ENCODE measurements at places on chromosomes 5 and 9.

DNA sequence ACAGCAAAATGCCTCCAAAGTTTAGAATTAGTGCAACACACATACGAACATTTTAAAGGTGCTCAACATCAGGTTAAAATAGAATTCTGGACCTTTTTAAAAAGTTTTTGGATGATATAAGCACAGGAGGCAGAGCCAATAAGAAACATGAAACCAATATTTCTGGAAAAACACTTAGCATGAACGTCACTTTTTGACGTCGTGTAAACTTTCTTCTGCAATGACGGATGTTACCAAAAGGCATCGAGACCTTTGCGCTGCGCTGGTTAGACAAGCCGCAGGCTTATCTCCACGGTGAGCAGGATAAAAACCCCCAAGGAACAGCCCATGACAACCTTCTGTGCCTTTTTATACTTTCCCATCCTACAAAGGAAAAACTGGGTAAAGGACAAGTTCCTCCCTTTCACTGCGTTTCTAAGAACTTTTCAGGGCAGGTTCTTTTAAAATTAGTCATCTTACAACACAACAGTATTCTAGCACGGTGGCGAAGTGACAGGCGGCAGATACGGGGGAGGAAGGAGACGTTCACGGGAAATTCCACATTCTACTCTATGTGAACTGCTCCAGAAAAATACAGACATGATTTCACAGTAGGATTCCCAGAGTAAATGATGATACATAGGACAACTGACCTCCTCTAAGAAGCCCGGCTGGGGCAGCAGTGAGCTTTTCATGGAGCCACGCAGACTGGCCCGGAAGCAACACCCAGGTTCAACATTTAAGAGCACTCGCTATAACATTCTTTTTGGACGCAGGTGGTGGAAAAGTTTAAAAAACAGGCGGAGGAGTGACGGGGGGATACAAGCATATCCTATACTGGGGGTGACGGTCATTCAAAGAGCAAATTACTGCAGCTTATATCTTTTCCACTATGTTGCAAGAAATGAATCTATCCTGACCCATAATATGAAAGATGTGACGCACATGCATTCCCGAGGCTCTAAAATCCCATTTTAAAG lies 52.4 kb downstream of the USP20 start:
- DNase-seq: no peak

DNA sequence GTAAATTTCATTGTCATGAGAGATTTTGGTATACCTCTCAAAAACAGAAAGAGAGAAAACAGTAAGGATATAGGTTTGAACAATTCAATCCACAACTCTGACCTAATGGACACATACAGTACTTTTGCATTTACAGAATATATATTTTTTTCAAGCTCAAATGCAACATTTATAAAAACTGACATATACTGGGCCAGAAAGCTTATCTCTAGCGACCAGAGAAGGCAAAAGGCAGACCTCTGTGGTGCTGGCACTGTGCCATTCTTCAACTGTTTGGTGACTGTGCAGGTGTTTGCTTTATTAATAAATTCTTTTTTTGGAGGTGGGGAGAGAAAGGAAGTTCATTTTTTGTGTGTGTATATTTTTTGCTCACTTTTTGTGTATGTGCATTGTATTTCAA lies 6.0 kb upstream of the PLAC8L1 start:
- DNase-seq: no peak

GRCh38 chr5:36135988-36136387 lies 15.7 kb downstream of the LMBRD2 start:
- no peak for DNase-seq

- no peak for DNase-seq
Observed at GRCh38 chr9:125674981-125675973, 31.7 kb downstream of the MAPKAP1 start.

- DNase-seq: no peak
Observed at GRCh38 chr9:117000196-117000723, 313.2 kb downstream of the TRIM32 start.

DNA sequence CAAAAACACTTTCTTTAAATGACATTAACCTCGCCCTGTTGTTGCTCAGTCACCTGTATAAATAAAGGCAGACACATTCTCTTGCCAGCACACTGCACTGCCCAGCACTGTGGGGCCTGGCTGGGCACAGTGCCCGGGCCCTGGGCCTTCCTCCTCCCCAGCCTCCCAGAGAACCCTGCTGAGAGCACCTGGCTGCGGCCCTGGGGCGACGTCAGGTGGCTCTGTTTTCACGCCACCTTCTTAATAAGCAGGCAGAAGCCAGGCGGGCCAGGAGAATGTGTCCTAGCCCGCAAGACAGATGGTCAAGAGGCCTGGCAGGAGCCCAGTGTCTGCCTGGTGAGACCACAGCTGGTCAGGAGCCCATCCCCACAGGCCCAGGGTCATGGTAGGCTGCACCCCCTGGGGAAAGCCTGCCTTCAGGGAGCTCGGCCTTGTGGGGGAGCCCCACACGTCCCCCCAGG lies 8.2 kb upstream of the AGPAT2 start:
- no peak for DNase-seq

GRCh38 chr9:114953046-114953445 lies 22.7 kb upstream of the TNFSF8 start:
- no peak for DNase-seq

- no peak for DNase-seq
Observed at GRCh38 chr9:115615821-115616665, 498.1 kb upstream of the TNC start.
